ENCODE measurements at places on chromosomes 13 and 19.

GRCh38 chr13:96700657-96701056 is 293.6 kb downstream of the OXGR1 start:
- DNase-seq = no peak

GRCh38 chr19:13094106-13094504 is 8.6 kb downstream of the LYL1 start:
- DNase-seq = peak; percentile 61

DNA sequence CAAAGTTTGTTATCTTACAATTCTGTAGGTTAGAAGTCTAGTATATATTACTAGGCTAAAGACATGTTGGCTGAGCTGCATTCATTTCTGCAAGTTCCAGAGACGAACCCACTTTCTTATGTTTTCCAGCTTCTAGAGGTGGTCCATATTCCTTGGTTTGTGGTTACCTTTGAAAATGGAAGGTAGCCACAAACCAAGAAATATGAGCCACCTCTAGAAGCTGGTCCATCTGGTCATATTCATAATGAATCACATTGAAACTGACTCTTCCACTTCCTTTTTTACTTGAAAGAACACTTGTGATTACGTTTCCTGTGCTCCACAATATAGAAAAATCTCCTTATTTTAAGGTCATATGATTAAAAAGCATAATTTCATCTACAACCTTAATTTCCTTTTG is 943.0 kb upstream of the PCDH9 start:
- no peak for DNase-seq

GRCh38 chr19:53878776-53879139 is 3.2 kb upstream of the PRKCG start:
- DNase-seq = no peak

DNA sequence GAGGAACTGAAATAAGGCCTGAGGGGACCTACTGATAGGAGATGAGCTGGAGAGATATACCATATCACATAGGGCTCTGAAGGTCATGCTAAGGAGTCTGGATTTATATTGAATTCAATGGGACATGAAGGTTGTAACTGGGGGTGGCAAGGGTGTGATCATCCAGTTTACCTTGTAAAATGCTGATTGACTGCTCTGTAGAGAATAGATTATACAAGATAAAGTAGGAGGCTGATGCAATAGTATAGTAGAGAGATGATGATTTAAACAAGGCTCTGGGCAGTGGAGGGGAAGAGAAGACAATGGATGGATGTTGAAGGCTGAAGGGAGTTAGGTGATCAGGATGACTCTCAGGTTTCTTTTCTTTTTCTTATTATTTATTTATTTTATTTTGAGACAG is 18.0 kb upstream of the PAN3 start:
- no peak for DNase-seq

- no peak for DNase-seq
Measured at GRCh38 chr13:28942906-28943305, 122.8 kb downstream of the MTUS2 start.

GRCh38 chr13:89783221-89783755 is 1564.2 kb upstream of the MIR17HG start:
- no peak for DNase-seq

DNA sequence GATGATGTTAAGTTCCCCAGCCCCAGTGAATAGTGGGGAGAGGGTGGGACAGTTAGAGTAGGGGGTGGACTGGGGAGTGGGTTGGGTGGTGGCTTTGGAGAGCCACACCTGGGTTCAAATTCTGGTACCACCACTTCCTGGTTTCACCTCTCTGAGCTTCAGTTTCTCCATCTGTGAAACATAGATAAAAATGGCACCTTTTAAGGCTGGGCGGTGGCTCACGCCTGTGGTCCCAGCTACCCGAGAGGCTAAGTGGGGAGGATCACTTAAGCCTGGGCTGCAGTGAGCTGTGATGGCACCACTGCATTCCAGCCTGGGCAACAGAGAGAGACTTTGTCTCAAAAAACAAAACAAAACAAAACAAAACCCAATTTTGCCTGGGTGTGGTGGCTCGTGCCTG is 5.9 kb downstream of the VAV1 start:
- no peak for DNase-seq

- no peak for DNase-seq
Measured at GRCh38 chr13:91078093-91078679, 269.3 kb upstream of the MIR17HG start.
